ENCODE measurements at places on chromosomes 1 and 21.

GRCh38 chr1:32255072-32256071 is 4.3 kb downstream of the LCK start:
- no peak for DNase-seq

DNA sequence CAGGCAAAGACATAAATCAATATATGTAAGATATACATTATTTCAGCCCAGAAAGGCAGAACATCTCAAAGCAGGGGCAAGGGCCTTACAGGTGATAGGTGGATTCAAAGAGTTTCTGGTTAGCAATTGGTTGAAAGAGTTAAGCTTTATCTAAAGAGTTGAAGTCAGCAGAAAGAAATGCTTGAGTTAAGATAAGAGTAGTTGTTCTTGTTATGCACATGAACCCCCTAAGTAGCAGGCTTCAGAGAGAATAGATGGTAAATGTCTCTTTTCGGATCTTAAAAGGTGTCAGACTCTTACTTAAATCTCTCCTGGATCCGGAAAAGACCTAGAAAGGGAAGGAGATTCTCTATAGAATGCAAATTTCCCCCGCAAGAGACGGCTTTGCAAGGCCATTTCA is 8.3 kb upstream of the ZBTB40 start:
- no peak for DNase-seq

DNA sequence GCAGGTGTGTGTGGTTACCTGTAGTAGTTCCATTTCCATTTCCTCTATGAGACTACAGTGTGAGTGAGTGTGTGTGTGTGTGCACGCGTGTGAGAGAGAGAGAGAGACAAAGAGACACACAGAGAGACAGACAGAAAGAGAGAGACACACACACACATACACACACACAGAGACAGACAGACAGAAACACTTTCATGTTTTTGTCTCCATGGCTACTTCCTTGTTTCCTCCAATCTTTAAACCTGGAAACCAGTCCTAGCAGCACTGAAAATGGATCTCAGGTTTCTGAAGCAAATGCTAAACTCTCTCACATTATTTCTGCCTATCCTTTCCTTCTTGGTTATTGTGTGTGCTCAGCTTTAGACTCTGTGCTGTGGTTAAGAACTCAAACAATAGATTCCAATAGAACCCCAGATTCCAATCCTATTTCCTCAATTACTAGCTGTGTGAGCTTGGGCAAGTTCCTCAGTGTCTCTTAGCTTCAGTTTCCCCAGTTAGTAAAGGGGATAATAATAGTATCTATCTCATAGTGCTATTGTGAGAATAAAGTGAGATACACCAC is 22.4 kb upstream of the ABCD3 start:
- DNase-seq: no peak

GRCh38 chr1:213676736-213677135 is 311.0 kb upstream of the PROX1 start:
- no peak for DNase-seq

- no peak for DNase-seq
These were observed 509.8 kb downstream of the AMY1C start for GRCh38 chr1:104259481-104259880.

DNA sequence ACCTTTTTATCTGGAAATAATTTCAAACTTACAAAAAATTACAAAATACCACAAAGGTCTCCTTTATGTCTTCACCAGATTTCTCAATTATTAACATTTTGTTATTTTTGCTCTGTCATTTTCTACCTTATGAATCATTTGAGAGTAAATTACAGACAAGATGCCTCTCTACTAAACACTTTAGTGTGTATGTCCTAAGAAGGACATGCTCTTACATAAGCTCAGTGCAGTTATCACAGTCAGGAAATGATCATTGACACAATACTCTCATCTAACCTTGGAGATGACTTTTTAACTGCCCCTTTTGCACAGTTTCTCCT is 378.9 kb upstream of the RUNX1 start:
- peak; percentile 12 for DNase-seq

DNA sequence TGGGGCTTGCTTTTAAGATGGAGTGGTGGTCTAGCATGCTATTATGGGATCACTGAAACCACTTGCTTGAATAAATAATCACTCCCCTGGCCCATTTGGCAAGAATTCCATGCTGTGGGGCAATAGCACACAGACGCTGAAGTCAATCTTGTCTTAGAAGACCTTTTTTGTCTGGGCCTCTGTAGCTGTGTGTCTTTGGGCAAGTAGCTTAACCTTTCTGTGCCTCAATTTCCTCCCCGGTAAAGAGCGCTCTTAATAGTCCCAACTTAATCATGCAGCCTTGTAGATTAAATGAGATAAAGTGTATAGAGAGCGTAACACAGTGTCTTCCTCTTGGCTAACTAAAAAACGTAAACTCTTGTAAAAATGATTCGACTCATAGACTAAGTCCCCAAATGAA is 125.4 kb upstream of the IGSF21 start:
- no peak for DNase-seq

GRCh38 chr21:41321211-41321907 is 4.8 kb downstream of the FAM3B start:
- DNase-seq: no peak

DNA sequence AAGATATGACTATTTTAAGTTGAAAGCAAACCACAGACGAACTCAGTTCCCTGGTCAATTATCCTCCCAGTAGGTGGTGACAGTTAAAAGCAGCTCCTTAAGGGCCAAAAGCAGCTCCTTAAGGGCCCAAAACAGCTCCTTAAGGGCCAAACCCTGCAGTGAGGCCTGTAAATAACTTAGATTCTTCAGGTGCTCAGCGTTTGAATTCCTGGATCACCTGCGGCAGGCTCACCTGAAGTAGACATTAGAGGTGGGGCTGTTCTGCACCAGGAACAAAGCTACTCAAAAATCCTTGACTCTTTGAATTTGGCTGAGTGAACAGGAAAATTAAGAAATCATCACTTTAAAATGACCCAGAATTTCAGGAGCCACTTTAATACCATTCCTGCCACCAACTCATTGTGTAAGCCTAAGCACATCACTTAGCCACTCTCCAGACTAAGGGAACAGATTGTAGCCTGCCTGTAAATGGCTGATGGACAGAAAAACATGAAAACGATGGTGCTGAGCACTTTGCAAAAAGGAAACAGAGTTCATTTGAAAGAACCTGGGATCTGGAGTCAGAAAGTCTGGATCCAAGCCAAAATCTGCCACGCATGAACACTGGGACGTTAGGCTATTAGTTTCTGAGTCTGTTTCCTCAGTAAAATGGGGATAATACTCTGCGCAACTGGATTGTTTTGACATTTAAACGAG is 126.9 kb downstream of the LRIG2 start:
- peak; percentile 24 for DNase-seq

DNA sequence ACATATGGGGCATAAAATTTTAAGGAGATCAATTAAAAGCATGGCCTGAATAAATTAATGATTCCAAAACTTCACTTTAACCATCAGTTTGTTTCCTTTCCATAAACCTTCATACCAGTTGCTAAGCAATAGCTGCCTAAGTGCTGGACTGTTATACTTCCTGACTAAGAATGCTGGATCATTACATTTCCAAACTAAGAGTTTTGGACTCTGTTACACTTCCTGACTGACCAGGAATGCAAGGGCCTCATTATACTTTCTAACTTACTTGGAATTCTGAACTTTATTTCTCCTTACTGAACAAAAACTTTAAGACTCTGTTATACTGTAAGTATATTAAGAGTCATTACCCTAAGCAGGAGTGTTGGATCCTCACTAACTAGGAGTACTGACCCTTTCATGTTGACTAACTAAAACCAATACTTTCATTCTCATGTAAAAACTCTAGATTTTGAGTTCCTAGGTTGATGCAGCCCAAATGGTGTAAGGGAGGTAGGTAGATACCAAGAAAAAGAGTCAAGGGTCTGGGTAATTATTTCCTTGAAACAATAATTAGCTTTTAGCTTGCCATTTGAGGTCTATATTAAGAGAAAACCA is 118.2 kb downstream of the FAF1 start:
- DNase-seq: peak; percentile 21

DNA sequence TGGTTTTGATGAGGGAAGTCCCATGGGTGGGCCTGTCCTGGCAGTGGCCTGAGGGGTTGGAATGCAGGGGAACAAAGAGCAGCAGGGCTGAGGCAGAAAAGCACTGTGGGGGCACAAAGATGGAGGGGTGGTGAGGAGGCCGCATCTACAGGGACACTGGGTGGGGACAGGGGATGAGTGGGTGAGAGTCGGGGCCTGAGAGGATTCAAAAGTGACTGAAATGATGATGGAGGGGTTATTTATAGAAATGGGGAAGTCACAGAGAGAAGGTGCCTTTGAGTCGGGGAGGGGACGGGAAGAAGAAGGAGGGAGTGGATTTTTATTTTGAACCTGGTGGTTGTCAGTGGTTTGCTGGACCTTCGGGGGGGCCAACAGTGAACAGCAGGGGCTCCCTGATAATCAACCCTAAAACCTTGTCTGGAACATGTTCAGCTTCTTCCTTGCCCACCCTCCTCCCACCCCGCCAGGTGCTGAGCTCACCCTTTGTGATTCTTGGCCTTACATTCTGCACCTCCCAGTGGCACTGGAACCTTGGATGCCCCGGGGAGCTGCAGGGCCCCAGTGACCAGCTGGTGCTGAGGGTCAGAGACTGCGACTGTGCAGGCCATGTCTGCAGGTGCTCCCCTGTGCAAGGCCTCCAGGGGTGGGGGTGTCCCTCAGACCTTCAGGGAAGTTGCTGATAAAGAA is 42.9 kb downstream of the IER5 start:
- no peak for DNase-seq

DNA sequence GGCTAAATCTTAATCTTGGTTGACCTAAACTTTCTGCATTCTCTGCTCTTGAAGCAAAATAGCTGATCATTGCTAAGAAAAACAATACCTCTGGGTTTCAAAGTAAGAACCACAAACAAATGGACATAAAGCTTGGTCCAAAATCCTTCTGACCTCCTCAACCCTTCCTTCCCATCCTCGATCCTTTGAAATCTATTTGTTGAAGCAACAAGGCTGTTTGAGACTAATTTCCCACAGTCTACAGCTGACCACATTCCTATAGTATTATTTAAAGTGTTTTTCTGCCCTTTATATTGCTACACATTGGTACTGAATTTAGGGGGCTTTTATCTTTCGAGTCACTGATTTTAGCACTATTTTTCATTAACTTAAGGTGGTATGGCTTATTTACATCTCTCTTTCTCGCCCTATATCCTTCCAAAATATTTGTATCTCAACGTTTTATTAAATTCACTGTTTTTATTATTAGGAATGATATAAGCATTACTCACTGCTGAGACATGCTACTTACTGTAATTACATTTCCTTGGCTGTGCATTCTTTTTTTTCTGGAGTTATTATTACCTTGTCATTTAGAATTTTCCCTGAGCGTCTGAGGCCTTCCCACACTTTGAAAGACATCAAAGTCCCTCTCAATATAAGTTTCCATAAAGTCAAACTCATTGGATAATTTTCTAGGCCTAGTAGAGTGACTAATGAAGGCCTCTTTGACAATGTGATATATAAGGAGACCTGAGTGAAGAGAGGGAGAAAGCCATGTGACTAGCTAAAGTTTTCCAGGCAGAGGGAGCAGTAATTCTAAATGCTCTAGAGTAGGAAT is 73.9 kb downstream of the RAB3GAP2 start:
- DNase-seq: no peak

DNA sequence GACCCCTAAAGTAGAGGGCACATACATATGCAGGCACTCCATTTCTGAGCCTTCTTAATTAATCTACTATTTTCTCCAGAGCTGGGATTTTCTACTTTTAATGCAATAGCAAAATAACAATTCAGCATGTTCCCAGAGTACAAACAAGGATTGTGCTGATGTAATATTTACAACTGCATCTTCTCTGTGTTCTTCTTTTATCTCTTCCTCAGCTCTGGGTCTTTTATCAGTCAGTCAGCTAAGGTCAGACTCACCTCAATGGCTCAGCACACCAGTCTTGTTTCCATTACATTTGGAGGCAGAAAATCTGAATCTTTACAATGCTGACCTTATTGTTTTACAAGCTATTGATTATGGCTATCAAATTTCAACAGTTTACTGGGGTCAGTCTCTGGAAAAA is 323.3 kb upstream of the NR5A2 start:
- DNase-seq: no peak

GRCh38 chr1:76674689-76675210 is 192.5 kb upstream of the ST6GALNAC5 start:
- DNase-seq: no peak

DNA sequence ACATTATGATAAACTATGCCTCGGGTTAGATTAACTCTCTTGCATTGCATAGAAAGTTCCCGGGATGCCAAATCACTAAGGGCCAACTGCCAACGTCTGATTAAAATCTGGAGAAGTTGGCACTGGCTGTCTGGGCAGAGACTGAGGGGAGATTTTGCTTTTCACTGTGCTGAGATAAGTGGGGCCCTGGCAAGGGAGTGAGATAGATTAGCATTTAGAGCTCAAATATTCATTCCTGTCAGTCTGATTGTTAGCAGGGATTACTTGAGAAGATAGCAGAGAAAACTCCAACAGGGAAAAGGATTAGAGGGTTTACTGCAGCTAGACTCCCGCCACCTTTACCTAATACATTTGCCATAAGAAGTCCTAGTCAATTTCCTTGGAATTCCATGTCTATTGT is 714.1 kb upstream of the CHRM3 start:
- DNase-seq: peak; percentile 72

DNA sequence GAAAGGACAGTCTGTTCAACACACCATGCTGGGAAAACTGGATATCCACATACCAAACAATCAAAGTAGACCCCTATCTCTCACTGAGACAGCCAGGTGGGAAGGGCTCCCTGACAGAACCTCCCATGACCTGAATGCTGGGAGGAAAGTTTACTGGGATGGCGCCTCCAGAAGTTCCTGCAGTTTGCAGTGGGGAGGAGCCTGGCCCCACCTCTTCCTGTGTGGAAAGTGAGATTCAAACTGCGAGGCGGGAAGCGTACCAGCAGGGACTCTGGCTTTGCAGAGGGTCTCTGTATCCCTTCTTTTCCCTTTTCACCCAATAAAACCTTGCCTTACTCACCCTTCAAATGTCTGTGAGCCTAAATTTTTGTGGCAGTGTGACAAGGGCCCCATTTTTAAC is 190.7 kb downstream of the HHIPL2 start:
- DNase-seq: no peak

GRCh38 chr1:95068956-95069709 is 3.6 kb downstream of the ALG14 start:
- no peak for DNase-seq

- DNase-seq: peak; percentile 2
These were observed 961 bp downstream of the RBM15 start for GRCh38 chr1:110340207-110340468.

- peak; percentile 53 for DNase-seq
These were observed 24.4 kb downstream of the SNAP47 start for GRCh38 chr1:227759341-227760300.

Measured in umbilical cord (tissue), 2 donors.